ENCODE measurements at places on chromosomes 16 and 17.

GRCh38 chr16:88022076-88023042, 71.1 kb downstream of the BANP start:
- DNase-seq, result no peak

DNA sequence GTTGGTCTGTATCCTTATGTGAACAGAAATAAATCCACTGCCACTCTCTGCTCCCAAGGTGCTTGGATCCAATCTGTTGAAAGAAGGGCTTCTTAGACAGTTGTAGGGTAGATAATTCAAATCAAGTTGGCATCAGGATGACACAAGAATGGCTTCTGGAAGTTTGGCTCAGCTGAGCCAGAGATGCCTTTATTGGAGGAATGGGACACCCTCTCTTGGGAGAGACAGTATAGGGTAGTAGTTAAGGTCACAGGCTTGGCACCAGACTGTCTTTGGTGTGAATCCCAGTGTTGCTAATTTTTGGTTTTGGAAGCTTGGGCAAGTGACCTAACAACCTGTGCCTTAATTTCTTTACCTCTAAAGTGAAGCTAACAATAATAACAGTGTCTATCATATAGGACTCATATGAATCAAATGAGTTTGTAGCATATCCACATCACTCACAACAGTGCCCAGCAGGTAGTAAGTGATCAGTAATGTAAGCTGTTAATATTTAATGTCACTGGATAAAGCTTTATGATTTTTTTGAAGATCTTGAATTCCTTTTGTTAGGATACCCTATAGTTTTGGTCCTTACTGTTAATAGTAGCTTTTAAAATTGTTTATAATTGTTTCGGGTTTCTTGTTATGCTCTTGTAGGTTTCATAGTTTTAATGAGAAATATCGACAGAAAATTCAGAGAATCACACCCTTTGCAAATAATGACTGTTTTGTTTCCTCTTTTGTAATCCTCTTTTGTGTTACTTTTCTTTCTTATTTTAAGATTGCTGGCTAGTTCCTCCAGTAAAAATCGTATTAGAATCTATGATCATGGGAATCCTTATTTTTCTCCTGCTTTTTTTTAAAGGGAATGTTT, 19.1 kb downstream of the ZNRF1 start:
- no peak for DNase-seq

- DNase-seq, result no peak
Measured at GRCh38 chr17:65479282-65479681, 82.2 kb downstream of the AXIN2 start.

GRCh38 chr17:40338058-40338457, 26.5 kb downstream of the GJD3 start:
- DNase-seq, result no peak

DNA sequence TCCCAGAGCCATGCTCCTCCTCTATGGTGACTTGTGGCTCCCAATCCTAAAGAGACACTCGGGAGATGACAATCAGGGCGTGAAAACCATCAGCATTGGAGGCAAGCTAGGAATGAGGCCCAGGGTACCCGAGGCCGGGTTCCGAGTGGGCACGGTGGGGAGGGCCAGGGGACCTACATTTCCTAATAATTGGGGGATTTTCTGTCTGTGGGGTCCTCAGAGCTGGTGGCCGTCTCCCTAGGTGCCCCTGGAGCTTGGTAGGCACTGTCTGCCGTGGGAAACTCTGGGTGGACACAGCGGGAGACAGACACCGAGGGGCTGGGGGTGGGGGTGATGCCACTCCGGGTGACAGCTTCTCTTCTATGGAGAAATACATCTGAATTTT, 312.5 kb upstream of the TNRC6C start:
- DNase-seq, result no peak
